ENCODE measurements at places on chromosomes 5 and 9.

GRCh38 chr9:136053757-136054142 lies 41.3 kb downstream of the NACC2 start:
- DNase-seq = no peak

- DNase-seq = no peak
Observed at GRCh38 chr9:36840898-36841536, 193.1 kb downstream of the PAX5 start.

DNA sequence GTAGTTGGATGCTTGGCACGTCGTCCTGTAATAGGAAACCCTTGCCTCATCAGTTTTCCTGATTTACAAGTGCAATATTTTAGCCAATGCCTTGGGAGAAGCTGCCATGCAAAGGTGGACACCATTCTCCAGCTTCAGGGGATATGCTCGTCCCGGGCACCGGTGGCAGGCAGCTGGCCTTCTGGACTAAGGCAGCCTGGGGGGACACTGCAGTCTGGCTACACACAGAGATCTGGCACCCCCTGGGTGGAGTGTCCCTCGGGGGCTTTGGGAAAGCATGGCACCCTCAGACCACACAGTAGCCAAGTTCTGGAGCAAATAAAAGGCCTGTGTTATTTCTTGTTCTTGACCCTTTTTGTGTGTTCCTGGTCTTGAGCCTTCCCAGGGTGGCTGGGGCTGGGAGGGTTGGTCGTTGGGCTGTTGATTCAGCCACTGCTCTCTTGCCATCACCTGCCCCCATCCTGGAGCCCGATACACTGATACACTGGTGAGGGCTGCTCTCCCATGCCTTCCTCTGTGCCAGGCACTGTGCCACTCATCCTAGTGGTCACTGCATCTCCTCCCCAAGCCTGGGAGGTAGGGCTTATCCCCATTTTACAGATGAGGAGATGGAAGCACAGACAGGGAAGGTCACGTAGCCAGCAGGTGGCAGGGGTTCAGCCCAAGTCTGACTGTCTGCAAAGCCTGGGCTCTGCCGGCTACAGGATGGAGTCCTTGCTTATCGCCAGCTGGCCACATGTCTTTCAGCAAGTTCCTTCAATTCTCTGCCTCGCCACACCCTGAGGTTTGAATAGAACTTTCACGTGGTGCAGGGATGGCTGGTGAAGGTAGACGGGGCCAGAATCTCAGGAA lies 134.1 kb downstream of the RGS3 start:
- no peak for DNase-seq

DNA sequence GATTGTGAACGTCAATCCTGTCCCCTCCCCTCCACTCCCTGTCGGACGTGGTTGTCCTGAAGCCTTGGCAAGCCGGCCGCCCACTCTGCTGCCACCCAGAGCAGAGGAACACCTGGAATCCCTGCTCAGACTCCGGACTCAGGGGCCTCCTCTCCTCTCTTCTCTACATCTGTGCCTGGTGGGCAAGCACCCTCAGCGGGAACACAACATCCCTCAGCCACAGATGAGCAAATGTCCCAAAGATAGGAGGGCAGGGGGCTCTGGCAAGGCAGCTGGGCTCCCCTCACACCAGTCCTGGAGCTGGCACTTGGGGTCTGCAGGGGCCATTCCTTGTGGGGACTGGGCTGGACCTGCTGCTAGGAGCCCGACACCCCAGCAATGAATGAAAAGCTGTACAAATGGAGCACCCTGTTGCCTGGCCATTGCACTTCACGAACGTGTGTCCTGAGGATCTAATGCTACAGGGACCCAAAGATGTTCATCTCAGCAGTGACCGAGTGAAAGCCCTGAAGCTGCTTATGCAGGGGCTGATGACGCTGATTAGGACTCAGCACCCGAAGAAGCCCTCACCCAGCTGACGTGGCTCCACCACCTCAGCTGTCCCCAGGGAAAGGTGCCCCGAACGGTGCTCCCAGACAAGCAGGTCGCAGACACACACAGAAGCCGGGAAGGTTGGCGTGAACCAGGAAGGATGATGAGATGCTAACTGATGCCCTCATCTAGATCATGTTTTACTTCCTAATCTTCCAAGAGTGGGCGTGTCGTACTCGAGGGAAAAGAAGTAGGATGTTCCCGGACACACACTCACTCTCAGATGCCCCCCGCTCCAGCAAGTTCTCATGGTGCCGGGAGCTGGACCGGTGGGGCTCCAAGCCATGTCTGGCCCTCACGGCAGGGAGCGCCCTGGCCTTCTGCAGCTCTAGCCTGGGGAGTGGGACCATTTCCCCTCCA lies 177.0 kb upstream of the PPP1R26 start:
- DNase-seq = no peak
